ENCODE measurements at places on chromosomes 4 and X.

- no peak for DNase-seq
These were observed 26.9 kb downstream of the PAPSS1 start for GRCh38 chr4:107693132-107693531.

DNA sequence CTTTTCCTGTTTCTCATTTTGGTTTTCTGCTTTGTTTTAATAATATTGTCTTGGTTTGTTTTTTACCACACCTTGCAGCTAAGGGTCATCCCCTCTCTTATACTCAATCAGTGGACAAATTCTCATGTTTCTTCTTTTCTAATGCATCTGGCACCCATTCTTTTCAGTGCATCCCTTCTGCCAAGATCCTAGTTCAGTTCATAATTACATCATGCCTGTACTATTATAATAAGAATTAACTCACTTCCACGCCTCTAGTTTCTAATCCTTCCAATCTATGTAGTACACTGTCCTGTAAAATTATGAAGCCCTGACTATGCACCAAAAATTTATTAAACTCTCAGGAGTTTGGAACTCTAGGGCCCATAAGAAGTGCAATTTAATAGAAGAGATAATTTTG, 126.1 kb downstream of the FAT4 start:
- DNase-seq = no peak

- no peak for DNase-seq
These were observed 89.8 kb downstream of the EMCN start for GRCh38 chr4:100428051-100428450.

DNA sequence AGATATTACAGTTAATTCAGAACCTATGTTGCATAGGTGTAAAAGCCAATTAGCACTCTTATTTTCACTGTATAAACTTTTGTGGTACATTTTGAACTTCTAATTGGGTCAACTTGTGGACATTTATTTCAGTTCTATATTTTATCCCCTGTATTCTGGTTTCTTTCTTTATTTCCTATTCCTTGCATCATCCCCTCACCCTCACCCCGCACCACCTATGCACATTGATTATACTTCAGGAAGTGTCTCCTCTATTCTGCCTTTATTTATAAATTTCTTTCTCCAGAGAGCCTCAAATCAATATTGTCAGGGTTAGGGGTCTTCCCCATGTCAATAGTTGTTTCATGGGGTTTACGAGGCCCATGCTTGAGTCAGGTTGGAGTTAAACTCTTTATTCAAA, 83.1 kb downstream of the TEX13C start:
- no peak for DNase-seq

DNA sequence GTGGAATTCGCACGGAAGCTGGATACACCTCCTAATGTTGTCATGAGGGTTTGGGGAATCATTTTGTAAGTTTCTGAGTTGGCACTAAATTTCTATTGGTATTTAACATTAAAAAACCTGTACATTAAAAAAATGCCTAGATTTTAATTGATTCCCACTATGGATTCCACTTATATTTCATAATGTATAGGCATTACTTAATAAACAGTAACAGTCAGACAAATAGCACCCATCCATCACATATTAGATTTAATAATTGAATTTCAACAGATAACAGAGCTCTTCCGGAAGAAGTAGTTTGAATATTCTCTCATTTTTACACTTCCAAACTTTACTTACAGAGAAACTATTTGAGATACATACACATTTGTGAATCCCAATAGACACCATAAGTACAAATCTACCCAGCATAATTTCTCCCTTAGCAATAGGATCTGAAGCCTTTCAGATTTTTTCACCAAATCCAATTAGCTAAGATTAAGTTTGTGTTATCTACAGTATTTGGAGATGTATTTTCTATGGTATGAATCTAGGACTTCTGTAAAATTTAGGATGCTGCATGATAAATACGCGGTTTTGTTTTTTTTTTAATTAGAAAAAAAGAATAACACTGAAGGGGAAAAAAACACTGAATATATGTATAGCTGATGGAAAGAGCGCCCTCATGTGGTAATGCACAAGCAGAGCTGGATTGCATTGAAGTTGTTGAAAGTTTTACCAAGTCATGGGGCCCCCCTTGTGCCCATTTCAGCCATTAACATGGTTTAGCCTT, 12.2 kb upstream of the ODAM start:
- DNase-seq = no peak

DNA sequence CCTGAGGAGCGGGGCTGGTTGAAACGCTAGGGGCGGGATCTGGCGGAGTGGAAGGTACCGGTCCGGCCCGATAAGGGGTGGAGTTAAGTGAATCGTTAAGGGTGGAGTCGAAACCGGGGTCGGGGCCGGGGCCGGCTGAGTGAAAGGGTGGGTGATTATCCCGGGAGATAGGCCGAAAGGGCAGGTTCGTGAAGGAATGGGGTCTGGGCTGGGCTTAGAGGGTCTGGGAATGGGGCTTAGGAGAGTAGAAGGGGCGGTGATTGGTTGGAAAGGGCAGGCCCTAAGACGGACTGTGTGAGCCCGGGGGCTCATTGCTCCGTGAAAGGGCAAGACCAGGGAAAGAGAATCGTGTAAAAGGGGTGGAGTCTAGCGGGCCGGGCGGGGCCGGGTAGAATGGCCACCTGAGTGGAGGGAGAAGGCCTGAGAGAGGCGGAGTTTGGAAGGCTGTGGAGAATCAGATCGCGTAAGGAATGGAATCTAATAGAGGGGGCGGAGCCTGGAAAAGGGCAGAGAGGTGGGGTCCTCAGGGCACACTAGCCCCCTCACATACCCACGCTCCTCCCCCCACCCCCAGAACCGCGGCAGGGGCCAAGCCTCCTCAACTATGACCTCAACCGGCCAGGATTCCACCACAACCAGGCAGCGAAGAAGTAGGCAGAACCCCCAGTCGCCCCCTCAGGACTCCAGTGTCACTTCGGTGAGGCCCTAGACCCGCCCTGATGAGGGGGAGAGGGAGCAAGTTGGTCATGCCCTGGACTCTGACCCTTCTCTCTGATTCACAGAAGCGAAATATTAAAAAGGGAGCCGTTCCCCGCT, 430 bp downstream of the HDAC6 start:
- DNase-seq = peak; percentile 92

DNA sequence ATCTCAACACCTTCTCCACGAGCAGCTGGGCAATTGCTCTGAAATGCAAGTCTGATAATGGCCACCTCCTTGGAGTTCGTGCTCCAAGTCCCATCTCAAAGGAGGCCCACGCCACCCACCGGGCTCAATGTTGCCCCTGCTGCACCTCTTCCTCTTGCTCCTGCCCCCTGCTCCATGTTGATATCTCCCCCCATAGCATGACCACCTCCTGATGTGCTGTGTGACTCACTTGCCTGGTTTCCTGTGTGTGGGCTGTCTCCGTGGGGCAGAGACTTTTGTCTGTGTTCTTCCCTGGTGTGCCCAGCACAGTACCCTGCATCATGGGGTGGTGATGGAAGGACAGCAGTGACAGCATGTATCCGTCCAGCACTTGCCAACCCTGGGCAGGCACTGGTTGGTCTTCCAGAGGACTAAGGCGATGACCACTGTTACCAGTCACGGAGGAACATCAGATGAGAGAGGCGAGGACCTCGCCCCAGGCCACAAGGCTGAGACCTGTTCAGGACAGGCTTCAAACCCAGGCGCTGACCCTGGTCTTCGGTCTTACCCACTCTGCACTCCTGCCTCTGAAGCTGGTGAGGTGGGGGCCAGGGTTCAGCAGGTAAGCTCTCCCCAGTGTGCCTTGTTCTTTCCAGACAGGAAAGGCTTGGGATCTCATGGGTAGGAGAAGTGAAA, 104.6 kb upstream of the LRPAP1 start:
- DNase-seq = no peak

- no peak for DNase-seq
These were observed 233.3 kb downstream of the STPG2 start for GRCh38 chr4:97910005-97910404.
